ENCODE measurements at places on chromosomes 2 and 18. TPM values are rescaled to one million over a fixed set of nuclear protein-coding genes. Genes with fewer than 3 reads are reported as not detected.

The RAB6D gene
- 0.14 TPM for total RNA-seq

The LAMA3 gene
- 75.4 TPM for total RNA-seq

The LRP1B gene
- 0.79 TPM for total RNA-seq

The SH2D6 gene
- total RNA-seq: not detected

The CD28 gene
- 7.4 TPM for total RNA-seq

DNA sequence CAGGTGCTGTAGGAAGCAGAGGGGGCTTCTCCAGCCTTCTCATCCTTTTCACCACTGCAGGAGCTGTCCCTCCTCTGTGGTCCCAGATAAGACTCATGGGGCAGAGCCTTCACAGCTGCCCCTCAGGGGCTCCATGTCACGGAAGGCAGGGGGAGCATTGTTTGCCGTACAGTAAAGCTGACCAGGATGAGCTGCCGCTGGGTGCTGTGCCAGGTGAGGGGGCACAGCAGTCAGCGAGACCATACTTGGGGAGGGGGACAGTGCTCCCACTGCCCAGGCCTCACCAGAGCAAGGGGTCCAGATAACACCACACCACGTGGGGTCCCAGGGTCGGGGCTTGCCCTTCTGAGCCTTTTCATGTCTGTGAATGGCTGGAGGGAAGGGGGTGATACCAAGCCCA, 46.3 kb downstream of the PLEKHB2 start:
- DNase-seq: no peak

DNA sequence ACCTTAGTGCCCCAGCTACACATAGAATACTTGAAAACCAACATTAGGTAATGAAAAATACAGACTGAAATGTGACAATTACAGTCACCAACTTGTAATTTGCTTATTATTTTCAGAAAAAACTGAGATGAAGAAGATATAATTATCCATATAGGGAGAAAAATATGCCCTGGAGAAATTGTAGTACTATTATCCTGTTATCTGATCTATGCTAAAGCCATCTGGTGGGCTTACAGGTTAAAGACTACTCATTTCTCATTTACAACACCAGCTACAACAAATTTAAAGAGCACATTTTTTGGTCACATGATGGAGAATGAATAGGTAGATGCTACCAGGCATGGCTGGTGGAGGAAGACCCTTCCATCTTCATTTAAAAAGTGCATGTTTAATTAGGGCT, 79.6 kb upstream of the NYAP2 start:
- no peak for DNase-seq

GRCh38 chr18:30387401-30387800, 655.1 kb downstream of the DSC3 start:
- DNase-seq: no peak

DNA sequence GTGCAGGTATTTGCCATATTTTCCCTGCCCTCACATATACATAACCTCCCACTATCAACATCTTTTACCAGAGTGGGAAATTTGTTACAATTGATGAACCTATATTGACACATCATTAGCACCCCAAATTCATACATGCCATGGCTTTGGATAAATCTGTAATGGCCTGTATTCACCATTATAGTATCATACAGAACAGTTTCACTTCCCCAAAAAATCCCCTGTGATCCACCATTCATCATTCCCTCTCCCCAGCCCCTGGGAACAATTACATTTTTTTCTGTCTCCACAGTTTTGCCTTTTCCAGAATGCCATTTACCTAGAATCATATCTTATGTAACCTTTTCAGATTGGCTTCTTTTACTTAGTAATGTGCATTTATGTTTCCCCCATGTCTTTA, 494.5 kb downstream of the RNF144A start:
- no peak for DNase-seq

- DNase-seq: no peak
Observed at GRCh38 chr2:68157002-68157401, 686 bp upstream of the PNO1 start.

Data from uterus (tissue), 4 donors.